OCI-LY7 (cell line): ENCODE measurements at places on chromosomes 7 and 10.

GRCh38 chr7:75866489-75867389 is 12.1 kb upstream of the RHBDD2 start:
- DNase-seq: peak; percentile 62

DNA sequence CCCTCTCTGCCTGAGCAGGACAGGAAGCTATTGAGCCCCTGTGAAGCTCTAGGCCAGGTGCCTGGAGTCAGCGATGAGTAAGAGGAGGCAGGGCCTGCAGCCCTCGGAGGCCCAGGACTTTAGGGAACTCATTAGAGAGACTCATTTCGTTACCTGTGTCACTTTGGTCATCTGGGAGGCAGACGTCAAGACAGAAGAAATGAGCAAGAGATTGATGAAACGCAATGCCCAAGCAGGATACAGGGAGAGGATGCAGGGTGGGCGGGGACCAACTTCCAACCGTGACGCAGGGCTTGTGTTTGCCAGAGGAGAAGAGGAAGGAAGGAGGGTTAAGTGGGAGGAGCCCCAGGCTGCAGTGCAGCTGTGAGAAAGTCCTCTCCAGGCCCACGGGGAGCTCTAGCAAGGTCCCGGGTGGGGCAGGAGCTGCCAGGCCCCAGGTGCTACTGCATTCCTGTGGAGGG is 26.4 kb upstream of the GNA12 start:
- DNase-seq: peak; percentile 69

DNA sequence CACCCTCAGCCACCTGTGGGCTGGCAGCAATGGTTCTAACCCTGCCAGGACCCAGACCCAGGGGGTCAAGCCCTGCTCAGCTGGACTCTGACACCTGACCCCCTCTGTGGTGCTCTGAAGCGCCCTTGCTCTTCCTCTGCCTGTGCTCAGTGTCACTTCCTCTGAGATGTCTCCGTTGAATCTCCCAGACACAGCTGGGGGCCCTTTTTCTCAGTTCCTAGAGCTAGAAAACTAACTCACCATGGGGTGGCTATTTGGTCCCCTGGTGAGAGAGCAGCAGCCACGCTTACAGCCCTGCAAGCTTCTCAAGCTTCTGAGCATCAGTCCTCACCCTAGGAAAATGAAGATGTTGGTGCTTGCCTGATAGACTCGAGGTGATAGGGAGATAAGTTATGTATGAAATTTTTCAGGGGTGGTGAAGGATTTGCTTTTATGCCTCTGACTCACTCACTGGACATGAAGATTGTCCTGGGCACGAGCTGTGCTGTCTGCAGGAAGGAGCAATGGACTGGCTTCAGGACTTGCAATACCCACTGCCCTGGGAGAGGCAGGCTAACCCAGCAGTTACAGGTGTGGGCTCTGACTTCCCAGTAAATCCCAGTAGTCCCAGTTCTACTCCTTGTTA is 29.6 kb downstream of the COL13A1 start:
- no peak for DNase-seq

DNA sequence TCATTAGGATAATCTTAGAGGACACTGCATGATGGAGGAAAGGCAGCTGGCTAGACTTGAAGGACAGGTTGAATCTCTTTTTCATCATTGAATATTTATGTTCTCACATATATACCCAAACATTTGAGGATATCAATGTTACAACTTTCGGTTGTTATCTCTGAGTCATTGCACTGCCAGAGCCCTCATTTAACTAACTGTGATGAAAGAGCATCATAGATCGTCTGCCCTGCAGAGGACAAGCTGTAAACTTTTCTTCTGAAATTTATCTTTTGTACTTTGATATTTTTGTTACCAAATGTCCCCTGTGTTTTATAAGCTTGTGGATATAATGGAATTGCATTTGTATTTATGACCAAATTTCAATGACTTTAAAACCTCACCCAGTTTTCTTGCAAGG is 298.7 kb downstream of the PHF14 start:
- no peak for DNase-seq

GRCh38 chr10:11611248-11612020 is at the start of gene USP6NL:
Gene USP6NL, minus strand, starts transcription at chr10:11611650. Its CDS starts 14,016 bp downstream, at chr10:11597634.
- DNase-seq: peak; percentile 90

- no peak for DNase-seq
Measured at GRCh38 chr7:36895192-36895591, 170.9 kb upstream of the AOAH start.

DNA sequence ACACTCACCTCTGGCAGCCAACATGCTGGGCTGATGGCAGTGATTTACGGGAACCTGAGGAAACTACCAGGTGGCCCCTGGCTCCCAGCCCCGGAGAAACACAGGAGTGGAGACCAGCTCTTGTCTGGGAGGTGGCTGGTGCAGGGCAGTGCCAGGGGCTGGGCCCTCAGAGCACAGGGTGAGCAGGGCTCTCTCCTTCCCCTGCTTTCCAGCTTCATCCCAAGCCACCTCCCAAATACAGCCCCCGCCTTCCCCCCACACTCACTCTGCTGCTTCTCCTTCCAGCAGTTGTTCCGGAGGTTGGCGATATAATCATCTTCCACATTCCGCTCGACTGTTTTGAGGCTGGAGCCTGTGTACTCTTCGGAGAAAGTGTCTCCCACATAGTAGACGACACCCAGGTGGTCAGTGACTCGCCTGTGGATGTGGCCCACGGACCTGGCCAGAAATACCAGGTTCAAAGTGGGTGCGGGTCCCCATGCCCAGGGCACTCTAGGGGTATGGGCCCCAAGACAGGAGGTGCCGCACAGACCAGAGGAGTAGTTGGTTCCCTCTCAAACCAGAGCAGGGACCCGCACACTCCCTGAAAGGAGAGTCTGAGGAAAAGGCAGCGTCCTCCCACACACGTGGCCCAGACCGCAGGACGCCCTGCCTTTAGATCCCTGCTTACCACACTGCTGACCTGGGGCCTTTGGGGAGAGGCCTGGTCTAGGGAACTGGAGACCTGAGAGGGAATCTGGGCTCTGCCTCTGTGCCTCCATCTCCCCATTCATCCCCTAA is 18.3 kb downstream of the DNAJB12 start:
- no peak for DNase-seq

DNA sequence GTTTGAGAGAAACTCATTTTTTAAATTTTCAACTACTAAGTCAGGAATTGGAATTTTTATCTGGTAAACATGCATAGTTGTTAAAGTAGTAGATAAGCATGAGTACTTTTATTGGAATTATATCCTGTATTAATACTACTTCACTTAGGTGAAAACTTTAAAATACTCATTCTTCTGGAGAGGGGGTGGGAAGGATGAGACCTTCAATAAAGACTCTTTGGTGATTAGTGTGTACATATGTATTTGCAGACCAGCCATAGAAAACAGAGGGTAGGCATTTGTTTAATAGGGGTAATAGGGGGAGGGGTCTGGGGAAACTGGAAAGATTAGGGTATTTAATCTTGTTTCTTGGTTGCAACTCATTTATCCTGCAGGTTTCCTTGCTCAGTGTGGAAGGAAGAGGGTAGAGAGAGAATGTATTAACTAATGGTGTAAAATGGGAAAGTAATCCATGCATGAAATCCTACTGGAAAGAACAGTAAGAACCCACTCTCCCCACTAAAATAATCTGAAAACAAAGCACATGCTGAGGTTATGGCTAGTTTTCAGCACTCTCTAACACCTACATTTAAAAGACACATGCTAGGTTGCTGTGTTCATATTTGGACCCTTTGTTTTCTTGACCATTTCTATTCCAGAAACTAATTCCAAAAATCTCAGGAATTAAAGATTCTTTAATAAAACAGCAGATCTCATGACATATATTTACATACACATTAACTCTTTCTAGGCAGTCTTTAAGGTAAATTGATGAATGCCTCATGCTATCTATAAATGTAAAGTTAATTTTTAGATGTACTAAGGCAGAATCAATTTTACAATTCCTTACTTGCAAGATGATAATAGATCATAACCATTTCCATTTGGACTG is 6.2 kb upstream of the IGF2BP3 start:
- DNase-seq: no peak

DNA sequence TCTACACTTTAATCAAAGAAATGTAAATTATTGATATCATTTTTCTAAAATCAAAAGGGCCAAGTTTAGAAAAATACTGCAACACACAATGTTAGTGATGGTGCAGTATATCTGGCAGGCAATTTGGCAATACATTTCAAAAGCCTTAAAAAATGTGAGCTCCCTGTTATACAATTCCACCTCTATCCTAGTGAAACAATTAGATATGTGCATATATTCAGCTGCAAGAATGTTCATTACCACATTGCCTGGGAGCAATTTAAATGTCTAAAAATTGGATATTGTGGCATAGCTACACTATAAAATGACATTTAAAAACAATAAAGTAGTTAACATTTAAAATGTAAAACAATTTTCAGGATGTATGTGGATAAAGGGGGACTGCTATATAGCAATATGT is 10.1 kb upstream of the ERVW-1 start:
- no peak for DNase-seq

DNA sequence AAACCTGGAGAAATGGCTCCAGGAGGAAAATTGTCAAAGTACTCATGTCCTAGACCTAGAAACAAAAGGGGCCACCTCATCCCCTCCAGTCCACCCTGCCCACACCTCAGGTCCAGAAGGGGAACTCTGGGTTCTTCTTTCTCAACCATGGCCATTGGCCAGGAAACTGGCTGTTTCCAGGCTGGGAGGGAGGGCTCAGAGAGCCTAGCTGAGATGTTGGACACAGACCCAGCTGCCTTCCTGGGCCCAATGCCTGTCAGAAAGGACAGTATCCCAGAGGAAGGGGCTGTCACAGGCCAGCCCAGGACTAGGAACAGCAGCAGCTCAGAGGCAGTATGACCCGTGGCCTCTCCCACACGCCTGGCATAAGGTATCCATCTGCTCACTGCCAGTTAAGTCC is 9.6 kb downstream of the GRID1 start:
- no peak for DNase-seq

DNA sequence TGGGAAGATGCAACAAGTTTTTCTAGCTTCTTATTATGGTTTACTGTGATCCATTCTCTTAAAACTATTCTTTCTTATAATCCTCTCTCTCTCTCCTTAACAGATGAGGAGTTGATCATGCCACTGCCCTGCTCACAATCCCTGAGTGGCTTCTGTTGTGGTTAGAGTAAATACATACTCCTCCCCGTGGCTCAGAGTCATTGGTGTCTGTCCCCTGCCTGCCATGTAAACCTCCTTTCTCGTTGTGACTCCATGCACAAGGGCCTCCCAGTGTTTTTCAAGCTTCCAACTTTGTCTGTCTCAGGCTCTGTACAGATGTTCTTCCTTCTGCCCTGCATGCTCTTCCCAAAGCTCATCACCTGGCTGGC is 20.4 kb downstream of the CCNY start:
- no peak for DNase-seq
